ENCODE measurements at places on chromosomes 4 and X.

DNA sequence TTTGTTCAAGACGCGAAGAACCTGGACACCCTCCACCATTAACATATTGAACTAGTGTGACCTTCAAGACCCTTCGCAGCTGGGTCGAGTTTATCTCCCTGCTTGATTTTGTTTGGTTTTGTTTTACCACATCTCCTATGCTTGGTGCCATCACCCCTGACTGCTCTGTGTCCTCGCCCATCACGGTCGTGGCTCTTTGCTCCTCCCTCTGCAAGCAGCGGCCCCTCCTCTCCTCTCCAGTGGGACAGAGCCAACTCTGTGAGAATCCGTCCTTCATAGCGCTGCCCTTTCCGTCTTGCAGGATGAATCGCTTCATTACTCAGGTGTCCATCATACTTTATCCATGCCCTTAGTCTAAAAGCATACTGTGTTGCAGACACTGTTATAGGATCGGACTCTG lies 9.1 kb upstream of the FAM149A start:
- DNase-seq = no peak

- no peak for DNase-seq
These were observed 5.8 kb downstream of the YTHDC1 start for GRCh38 chr4:68344049-68344448.

- DNase-seq = peak; percentile 31
These were observed 58.6 kb upstream of the PAGE1 start for GRCh38 chrX:49754233-49754857.

DNA sequence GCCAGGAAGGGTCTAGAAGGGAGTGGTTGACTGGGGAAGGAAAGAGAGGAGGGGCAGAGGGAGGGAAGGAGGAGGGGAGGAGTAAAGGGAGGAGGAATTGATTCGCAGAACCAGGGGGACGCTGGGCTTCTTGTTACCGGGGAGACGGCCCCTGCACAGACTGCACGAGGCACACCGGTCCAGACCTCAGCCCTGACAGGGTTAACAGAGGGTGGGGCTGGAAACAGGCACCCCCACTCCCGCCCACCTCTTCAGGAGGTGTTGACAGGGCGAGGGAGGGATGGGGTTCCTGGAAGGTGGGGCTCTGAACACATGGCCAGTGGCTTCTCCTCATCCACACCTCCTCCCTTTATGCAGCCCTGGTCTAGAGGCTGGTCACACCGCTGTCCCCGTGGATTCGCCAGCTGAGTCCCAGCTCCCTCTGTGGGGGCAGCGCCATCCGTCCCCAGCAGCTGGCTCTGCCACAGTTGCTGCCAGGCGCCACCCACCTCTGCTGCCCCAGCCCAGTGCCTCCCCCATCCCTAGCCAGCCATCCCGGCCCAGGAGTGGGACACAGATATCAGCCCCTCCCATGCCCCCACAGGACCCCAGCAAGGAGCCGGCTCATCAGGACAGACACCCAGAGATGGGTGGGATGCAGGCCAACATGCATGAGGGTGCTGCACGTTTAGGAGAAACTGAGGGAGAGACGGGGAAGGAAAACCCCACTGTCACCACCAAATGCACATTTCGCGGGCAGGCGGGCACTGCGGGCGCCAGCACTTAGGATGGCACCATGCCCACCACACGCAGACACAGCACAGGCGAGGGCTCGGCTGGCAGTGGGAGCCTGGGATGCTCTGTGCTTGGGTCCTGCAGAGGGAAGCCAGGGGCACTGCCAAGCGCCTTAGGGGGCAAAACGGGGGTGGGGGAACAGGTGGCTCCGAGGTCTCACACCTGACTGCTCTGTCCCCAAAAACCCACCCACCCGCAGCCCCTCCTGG lies 87.6 kb downstream of the ABLIM2 start:
- DNase-seq = no peak

- DNase-seq = no peak
These were observed 33.0 kb downstream of the ARHGAP6 start for GRCh38 chrX:11632732-11633131.

DNA sequence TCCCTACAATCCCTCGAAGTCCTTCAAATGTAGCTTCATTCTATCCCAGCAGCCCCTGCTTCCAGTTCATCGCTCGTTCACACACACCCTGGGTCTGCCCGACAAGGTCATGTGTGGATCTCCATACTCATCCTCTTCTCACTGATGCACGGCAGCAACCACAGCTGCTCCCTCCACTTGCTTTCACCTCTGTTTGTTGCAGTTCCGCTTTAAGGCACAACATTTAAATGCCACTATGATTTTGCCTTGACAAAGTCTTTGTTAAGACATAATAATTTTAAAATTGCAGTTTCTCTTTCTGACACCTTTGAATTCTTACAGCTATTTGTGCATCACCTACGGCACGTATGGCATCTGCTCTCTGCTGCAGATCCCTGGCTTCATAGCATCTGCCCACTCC lies 1.8 kb downstream of the ODAPH start:
- no peak for DNase-seq

DNA sequence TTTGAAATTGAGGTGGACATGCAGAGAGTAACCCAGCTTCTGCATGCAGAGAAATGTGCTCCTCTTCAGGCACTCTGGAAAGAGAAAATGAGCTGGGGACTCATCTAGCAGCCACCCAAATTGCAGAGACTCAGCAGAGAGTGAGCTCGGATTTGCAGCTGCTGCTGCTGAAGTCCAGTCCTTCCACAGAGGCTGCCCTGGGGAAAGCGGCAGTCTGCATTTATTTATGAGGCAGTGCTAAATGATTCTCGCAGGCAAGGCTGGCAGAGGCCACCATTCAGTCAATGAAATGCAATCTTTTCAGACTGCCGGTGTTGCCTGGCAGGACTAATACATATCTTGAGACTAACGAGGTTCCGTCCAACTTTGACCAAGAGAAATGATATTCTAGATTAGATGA lies 404.8 kb downstream of the NLGN4X start:
- no peak for DNase-seq

GRCh38 chr4:89820010-89820409 lies 17.0 kb downstream of the SNCA start:
- no peak for DNase-seq

- DNase-seq = no peak
These were observed 283.9 kb upstream of the GPC4 start for GRCh38 chrX:133699023-133699728.

GRCh38 chr4:141638230-141638629 lies 1.8 kb downstream of the IL15 start:
- DNase-seq = no peak

- no peak for DNase-seq
These were observed 206.7 kb downstream of the MGST2 start for GRCh38 chr4:139872274-139872673.

- no peak for DNase-seq
These were observed 220.3 kb downstream of the PTTG2 start for GRCh38 chr4:38180456-38180855.

- DNase-seq = peak; percentile 78
These were observed 32.3 kb downstream of the NOP14 start for GRCh38 chr4:2930758-2931511.

DNA sequence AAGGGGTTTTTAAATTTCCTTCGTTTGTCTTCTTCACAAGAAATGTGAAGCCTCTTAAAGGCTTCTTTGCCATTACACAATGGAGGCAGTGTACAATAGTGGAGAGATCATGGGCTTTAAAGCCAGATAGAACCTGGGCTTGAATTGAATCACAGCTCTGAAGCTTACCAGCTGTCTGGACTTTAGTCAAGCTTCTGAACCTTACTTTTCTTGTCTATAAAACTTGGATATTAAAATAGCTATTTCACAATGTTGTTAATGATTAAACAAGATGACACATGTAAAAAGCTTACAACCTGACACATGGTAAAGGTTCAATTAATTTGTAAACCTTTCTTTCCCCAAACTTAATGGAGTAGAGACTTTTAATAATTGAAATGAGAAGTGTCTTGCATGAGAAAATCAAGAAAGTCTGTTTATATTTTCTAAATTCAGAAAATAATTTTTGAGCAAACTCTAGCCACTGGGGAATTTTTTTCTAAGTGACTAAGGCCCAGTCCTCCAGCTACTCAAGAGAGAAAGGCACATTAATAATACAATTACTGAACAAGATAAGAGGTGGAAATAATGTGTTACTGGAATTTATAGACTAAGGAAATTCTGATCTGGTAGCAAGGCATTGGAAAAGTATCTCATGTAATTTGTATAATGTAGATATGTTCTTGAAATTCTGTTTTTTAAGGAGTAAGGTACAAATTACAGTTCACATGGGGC lies 21.7 kb upstream of the TBC1D8B start:
- DNase-seq = no peak

DNA sequence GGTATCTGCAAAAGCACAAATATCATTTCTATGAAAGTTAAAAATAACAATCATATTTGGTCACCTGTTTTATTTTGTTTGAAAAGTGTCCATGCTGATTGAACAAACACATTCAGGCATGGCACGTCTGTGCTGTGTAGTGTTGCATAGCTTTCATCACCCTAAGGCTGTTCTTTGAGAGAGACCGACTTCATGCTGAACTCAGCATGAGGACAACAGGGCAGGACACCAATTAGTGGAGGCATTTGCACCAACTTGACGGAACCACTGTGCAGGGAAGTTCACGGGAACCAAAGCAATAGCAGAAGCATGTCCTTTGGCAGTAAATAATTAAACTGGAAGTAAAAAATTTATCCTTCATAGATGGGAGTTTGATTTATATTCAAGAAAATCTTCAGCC lies 158.4 kb upstream of the SLC7A11 start:
- no peak for DNase-seq

GRCh38 chr4:148101790-148102189 lies 340.4 kb downstream of the NR3C2 start:
- no peak for DNase-seq

DNA sequence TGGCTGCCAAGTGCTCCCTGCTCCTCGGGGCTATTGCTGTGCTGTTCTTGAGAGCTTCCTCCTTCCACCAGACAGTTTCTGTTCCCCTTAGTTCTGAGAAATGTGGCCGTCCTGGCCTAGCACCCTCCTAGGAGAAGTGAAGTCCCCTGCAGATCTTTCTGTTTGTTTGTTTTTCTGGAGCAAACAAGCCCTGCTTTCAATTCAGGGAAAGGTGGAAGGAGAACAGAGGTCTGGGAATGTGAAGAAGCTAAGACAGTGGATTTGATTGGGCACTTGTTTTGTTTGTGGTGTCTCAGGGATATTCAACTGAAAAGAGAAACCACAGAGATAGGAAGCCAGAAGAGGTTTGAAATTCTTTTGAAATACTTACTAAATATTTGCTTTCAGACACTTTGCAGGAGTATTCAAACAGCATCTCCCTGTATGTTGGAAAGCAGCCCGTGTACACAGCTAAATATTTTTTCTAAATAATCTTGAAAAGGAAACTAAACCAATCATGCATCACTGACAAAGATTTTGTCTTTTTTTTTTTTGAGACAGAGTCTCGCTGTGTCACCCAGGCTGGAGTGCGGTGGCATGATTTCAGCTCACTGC lies 36.5 kb upstream of the PPM1K start:
- no peak for DNase-seq

DNA sequence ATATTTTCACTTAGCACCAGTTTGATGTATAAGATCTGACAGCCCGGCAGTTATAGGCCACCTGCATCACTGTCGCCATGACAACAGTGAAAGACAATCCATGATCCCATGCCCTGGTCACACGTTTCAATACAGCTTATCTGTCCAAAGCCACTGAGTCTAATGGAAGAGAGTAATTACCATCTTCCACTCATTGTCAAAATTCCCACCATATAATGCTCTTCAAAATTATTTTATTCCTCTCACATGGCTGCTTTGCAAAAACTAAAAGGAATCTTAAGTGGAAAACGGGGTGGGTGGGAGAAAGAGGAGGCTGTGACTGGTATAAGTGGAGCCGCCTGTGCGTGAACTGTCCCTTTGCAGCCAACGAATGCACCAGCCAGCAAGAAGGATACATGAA lies 44.2 kb downstream of the MAML3 start:
- no peak for DNase-seq

GRCh38 chr4:8853249-8853648 lies 18.4 kb downstream of the HMX1 start:
- DNase-seq = no peak

DNA sequence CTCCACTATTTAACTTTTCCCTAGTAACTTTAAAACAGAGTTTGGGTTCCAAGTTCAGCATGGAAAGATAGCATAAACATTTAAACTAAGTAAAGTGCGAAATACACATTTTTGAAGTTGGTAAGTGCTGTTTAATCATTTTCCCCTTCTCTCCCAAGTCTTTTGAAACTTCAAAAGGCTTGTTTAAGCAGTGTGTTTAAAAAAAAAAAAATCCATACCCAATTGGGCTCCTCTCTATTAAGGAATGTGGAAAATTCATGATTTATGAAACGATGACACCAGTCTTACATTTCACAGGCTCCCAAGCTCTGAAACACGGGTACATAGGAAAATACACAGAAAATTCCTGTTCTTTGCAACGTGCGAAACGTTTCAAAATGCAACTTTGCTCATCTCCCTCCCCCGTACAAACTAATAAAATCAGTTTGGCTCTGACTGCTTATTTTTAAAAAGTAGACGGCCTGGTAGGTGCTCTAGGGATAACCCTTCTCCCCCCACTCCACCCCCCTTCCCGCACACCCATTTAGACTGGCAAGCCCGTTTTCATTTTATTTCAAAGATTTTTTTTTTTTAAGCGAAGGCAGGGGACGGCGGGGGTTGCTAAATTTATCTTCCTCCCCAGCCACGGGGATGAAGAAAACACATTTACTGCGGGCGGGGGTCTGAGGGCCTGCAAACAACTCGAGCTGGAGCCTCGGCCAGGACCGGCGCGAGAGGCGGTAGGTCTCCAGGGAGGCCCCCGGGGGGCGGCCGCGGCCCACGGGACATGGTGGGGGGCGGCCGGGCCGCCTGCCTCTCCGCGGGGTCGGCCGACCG lies 786 bp upstream of the ZFX start:
- DNase-seq = no peak

GRCh38 chrX:9846631-9847030 lies 60.4 kb downstream of the SHROOM2 start:
- no peak for DNase-seq

- DNase-seq = no peak
These were observed 15.9 kb upstream of the F11 start for GRCh38 chr4:186249785-186250754.

DNA sequence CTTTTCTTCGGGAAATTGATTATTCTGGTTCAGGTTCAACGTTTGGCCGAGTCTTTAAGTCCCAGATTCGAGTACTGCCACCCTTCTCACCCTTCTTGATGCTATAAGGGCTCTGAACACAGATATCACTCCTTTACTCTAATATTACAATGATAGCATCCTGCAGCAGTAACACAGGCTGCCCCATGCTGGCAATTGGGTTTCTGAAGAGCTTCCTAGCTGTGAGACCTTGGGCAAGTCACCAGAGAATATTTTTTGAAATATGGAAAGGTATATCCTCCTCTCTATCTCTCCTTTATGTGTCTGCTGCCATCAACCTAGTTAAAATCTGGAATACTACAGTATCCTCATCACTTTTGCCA lies 297 bp upstream of the MTMR8 start:
- DNase-seq = no peak

DNA sequence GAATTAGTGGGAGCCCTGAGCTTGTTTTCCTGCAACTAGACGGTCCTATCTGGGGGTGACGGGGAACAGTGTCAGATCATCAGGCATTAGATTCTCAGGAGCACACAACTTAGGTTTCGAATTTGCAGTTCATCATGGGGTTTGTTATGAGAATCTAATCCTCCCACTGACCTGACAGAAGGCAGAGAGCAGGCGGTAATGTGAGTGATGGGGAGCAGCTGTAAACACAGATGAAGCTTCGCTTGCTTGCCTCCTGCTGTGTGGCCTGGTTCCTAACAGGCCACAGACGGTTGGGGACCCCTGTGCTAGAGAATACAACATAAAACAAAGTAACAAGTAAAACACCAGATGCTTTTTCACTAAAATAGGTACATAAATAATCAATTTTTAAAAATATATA lies 86.2 kb upstream of the BLTP1 start:
- DNase-seq = no peak

- no peak for DNase-seq
These were observed 72.9 kb downstream of the WDR19 start for GRCh38 chr4:39255266-39255665.
